Right ventricle myocardium superior (tissue), 1 donor: ENCODE measurements at places on chromosomes 12 and 14.

GRCh38 chr12:15208871-15209656, 12.2 kb downstream of the RERG start:
- DNase-seq = no peak

- DNase-seq = no peak
These were observed 66.5 kb downstream of the AVPR1A start for GRCh38 chr12:63084501-63084900.

GRCh38 chr14:105012171-105012985, 8.5 kb downstream of the CDCA4 start:
- DNase-seq = no peak

GRCh38 chr14:65187421-65188049, 85.2 kb upstream of the MAX start:
- DNase-seq = no peak
